ENCODE measurements at places on chromosomes 3 and 15. TPM values are rescaled to one million over a fixed set of nuclear protein-coding genes. Genes with fewer than 3 reads are reported as not detected.

Gene CLDN16
- total RNA-seq = not detected

Gene PDZRN3
- total RNA-seq = 12.2 TPM

Gene PTX3
- 41.1 TPM for total RNA-seq

Gene CAND2
- 14.8 TPM for total RNA-seq

Gene ZNF502
- total RNA-seq = not detected

Gene NRROS
- total RNA-seq = 0.52 TPM

Gene CMSS1
- 60.9 TPM for total RNA-seq

Gene RARB
- 1.9 TPM for total RNA-seq

Gene SLC22A13
- 0.41 TPM for total RNA-seq

Gene CLRN1
- total RNA-seq = not detected

Gene CILP
- 0.14 TPM for total RNA-seq

GRCh38 chr15:47829667-47830066 lies 112.4 kb downstream of the SEMA6D start:
- no peak for DNase-seq

GRCh38 chr3:81612768-81613167 lies 148.7 kb downstream of the GBE1 start:
- no peak for DNase-seq

DNA sequence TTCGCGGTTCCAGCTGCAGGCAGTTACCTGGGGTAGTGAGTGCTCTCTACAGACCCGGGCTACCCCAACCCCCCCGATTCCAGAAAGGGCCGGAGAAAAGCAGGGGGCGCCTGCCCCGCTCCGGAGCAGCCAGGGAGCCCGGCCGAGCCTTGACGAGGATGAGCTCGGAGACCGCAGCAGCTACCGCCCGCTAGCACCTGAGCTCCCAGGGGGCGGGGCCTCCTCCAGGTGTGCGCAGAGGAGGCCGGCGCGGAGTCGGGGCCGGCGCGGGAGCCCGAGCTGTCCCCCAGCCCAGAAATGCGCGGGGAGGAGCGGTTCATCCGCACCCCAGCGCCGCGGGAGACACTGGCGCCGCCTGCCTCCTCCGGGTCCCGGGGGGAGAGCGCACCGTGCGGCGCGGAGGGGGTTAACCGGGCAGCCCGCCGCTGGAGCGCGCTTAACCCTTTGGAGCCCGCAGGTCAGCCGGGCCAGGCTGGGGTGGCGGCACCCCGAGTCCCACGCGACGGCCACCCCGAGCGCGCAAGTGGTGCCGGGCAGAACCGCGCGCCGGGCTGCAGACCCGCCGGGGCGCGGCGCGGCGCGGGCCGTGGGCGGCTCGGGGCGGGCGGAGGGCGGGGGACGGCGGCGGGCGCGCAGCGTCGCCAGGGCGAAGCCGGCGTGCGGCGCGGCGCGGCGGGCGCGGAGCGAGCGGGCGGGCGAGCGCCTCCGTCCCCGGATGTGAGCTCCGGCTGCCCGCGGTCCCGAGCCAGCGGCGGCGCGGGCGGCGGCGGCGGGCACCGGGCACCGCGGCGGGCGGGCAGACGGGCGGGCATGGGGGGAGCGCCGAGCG lies at the start of gene CACNA1D:
Gene CACNA1D (plus strand): TSS at position 649 of the 829 bp plus-strand sequence. CDS start 556 bp downstream, outside the sequence.
- peak; percentile 30 for DNase-seq

- DNase-seq = no peak
Measured at GRCh38 chr15:68583321-68583720, 4.5 kb downstream of the CORO2B start.

DNA sequence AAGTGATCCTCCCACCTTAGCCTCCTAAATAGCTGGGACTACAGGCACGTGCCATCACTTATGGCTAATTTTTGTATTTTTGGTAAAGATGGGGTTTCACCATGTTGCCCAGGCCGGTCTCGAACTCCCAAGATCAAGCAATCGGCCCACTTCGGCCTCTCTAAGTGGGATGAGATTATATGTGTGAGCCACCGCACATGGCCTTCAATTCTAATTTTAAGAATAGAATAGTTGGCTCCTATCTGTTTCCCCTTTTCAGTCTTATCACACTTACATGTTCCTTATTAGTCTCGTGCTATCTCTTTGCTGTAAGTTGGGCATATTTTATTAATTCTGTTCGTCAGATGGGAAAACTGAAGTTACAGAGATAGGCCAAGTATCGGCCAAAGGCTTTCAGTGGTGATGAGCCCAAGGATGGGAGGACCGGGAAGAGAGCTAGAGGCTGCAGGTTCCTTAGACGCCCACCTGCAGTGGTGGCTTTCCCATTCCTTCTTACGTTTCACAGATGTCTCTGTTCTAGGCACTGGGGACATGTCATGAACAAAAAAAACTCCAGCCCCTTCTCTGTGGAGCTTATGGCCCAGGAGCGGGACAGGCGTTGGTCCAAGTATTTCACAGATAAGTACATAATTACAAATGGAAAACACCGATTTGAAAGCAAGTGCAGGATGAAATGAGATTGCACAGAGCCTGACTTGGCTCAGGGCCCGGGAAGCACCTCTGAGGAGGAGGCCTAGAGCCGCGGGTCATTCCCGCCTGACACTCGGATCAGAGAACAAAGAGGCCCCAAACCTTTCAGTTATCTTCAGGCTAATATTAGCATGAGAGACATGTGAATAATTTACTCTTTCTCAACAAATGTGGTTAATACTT lies 91.1 kb upstream of the KLF13 start:
- no peak for DNase-seq

GRCh38 chr3:122623031-122623829 lies 45.8 kb downstream of the PARP15 start:
- no peak for DNase-seq

DNA sequence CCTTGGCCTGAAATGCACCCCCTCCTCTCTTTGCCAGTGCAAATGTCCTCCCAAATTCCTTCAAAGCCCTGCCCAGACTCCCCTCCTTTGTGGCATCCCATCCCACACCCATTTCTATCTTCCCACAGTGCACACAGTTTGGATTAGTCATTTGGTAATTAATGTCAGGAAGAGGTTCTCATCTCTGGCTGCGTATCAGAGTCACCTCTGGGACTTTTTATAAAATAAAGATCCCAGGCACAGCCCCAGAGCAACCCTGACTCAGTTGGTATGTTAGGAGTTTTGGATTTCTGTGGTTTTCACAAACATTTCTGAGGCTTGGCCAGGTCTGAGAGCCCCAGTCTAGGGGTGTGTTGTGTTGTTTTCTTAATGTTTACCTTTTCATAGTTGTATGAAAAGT lies 41.6 kb downstream of the C3orf20 start:
- DNase-seq = no peak

DNA sequence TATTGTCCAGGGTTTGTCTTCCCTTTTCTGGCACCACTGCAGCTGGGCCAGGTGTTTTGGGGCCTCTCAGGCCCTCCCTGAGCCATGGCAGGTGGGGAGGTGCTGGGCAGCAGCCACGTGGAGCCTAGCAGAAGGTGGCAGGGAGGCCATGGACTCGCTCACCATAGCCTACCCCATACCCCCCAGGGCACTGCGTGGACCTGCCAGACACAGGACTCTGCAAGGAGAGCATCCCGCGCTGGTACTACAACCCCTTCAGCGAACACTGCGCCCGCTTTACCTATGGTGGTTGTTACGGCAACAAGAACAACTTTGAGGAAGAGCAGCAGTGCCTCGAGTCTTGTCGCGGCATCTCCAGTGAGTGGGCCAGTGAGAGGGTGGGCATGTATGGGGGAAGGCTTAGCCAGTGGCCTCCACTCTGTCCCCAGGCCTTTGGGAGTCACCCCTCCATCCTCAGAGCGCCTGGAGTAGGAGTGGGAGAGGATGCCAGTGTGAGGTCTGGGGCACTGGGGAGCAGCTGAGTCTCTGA lies 11.9 kb downstream of the SPINT1 start:
- no peak for DNase-seq

GRCh38 chr3:11346416-11346815 lies 74.2 kb downstream of the ATG7 start:
- DNase-seq = no peak

GRCh38 chr15:28894631-28895030 lies 8.9 kb downstream of the APBA2 start:
- no peak for DNase-seq

DNA sequence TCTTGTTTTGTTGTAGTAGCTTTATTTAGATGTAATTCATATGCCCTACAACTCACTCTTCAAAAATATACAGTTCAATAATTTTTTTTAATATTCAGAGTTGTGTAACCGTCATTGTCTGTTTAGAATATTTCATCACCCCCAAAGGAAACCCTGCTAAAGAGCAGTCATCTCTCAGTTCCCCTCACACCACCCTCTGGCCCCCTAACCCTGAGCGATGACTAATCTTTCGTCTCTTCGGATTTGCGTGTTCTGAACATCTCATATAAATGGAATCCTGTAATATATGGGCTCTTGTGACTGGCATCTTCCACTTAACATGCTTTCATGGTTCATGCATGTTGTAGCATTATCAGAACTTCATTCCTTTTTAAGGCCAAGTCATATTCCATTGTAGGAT lies 183.8 kb downstream of the ATG7 start:
- no peak for DNase-seq

GRCh38 chr3:141243271-141243707 lies 11.7 kb downstream of the PXYLP1 start:
- DNase-seq = no peak

DNA sequence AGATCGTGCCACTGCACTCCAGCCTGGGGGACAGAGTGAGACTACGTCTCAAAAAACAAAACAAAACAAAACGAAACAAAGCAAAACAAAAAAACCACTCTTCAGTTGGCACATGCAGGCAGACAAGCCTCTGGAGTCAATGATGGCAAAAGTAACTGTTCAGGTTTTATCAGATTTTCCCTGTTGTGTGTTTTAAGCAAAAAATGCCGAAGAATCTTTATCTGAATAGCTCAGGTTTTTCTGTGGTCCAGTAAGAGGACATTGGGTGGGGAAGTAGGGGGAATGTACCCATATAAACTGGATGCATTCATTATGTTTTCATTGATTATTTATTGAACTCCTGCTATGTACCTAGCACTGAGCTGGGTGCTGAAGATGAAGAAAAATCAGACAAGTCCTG lies 20.8 kb upstream of the BCL2A1 start:
- no peak for DNase-seq

- no peak for DNase-seq
Measured at GRCh38 chr3:72538070-72538745, 310.0 kb downstream of the SHQ1 start.

- no peak for DNase-seq
Measured at GRCh38 chr3:32667072-32667582, 17.9 kb upstream of the CNOT10 start.

GRCh38 chr3:186932281-186933181 lies 2.2 kb downstream of the ST6GAL1 start:
- no peak for DNase-seq

DNA sequence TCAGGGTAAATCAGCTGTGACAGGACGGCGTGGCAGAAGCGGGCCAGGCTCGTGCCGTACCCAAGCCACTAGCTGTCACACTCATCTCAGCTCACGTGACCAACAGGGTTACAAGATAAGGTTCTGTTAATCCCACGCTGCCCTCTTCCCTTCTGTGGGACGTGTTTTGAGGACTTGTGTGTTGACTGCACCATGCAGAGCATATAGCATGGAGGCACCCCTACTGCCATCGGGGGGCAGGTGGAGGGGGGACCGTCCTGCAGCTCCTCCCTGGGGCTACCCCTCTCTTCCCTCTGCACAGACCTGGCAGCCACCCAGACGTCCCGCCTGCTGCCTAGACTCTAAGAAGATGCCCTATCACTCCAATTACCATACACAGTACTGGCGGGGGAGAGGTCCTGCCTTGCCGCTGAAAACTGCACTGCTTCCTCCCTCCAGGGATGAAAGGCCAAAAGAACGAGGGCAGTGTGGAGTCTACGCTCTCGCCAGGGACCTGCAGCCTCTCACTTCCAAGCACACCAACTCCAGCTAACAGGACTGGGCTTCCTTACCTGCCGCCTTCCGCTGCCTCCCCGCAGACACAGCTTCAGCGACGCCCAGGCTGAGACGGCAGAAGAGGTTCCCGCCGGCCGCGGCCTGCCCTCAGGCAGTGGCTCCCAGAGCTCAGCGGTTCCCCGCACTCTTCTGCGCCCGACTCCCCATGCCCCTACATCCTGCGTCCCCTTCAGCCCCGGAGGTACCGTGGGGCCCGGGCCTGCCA lies at the start of gene TNK2:
Gene TNK2 (minus strand): TSS at position 618 of the 760 bp plus-strand sequence. CDS start 19,963 bp downstream, outside the sequence.
- DNase-seq = no peak

GRCh38 chr15:54605556-54605955 lies 591.2 kb downstream of the RSL24D1 start:
- no peak for DNase-seq

DNA sequence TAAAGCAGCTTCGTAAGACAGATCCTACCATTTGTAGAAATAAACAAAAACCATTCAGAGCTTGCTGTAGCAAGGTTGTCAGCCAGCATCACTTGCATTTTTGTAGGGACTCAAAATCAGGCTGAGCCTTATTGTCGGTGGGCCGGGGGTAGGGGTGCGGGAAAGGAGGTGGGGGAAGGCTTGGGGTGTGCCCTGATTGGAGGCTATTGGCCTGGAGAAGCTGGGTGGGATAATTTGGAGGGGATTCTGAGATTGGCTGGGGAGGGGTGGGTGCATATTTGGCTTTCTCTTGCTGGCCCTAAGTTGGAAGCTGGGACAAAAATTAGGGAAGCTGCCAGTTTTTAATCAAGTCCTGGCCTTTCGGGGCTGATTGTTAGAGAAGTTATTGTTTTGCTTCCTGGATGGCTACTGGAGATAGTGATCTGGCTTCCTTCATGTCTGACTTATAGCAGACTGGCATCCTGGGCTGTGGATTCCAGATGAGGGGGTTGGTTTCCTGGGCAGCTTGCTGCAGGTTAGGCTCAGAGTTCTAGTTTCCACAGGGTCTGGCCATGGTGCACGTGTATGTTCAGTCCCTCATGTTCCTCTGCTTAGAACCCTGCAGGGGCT lies 22.8 kb downstream of the STOML1 start:
- DNase-seq = no peak

DNA sequence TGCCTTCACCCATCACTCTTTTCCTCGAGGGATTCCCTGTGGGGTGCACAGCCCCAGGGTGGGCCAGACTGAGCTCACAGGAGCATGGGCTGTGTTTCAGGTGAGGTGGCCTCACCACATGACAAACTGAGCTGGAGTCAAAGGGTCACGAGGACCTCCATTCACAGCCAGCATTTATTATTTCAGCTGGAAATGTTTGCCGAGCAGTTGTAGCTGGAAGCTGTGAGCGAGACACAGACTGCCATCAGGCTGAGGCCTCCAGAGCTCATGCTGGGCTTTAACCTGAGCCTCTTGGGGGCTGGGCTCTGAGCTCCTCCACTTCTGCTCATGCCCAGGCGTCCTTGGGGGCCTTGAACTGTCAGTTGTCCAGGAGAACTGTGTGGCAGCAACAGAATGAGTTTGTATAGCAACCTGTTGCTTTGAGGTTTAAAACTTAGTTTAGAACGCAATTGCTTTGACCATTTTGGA lies 57.5 kb downstream of the FLNB start:
- DNase-seq = no peak

DNA sequence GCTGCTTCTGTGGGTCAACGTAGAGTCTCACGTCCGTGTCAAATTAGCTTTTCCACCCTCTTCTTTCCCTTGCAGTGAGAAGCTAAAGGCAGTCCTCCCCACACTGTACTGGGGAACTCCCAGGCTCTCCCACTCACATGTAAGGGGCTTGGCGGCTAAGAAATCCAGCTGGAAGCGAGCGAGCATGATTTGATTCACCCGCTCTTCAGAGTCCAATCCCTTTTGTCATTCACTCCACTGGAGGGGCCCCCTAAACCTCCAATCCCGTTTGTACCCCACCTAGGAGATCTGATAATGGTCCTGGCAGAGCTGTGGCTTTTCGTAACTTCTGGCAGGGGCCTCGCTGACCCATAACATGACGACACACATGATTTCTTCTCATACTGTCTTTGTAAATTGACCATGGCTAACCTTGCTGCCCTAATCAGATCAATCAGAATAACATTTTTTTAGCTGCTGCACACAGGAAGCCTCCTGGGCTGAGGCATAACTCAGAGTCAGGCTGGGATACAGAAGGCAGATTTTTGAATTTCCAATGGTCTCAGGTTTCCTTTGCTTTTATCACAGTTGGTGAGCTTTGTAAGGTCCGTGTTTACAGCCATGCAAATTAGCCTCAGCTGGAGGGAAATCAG lies 235.2 kb downstream of the GREM1 start:
- no peak for DNase-seq
